Right hindlimb (tissue), 1 donor: ENCODE measurements at places on chromosomes 1 and 21.
A peak's percentile ranks its signal among the peaks of the same experiment; 100 is the strongest.

GRCh38 chr1:44225761-44226160, 12.5 kb downstream of the DMAP1 start:
- no peak for DNase-seq

DNA sequence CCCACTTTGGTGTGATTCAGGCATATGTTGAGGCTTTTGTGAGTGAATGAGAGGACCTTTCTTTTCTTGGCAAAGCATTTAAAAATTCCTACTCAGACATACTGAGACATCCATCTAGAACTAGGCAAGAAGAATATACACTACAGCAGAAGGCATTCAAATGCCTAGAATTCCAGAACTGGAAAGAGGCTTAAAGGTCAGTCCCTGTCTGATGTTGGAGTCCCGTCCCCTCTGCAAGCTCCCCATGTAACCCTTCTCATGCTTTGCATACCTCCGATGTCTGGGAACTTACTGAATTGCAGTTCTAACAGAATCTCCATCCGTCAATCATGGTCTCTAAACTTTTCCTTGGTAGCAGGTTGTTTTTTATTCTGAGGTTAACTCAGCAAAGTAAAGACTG, 152.9 kb downstream of the ATP6V1G3 start:
- DNase-seq = no peak

DNA sequence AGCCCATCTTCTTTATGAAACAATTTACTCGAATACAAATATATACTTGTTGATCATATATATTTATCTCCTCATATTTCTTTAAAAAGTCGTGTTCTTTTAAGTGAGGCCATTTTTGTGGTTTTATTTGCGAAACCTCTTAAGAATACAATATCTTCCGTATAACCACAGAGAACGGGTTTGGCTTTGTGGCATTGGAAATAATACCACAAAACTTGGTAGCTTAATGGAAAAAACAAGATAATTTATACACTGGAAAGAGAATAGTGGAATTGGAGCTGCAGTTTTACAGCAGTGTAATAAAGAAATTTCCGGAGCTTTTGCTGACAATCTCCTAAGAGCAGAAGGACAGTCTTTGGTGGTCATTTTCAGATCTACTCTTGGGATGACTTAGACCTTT, 29.4 kb downstream of the PTGFR start:
- no peak for DNase-seq

DNA sequence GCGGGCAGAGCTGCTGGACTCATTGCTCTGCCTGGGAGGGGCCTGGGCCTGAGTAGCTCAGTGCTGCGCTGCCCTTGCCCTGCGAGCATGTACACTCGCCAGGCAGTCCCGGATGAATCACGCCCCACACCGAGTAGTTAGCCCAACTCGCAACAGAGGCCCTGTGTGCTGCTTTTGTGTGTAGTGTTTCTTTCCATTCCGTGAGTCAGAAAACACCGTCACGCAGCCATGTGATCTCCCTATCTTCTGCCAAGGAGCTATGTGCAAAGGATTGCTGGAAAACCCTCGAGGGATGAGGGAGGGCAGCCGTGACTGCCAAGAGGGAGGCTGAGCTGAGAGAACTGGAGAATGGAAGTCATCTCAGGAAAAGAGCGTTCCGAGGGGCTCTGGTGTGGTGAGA, 37.3 kb downstream of the NENF start:
- peak; percentile 87 for DNase-seq

- no peak for DNase-seq
These were observed 90.8 kb downstream of the VAV3 start for GRCh38 chr1:107874221-107874620.

DNA sequence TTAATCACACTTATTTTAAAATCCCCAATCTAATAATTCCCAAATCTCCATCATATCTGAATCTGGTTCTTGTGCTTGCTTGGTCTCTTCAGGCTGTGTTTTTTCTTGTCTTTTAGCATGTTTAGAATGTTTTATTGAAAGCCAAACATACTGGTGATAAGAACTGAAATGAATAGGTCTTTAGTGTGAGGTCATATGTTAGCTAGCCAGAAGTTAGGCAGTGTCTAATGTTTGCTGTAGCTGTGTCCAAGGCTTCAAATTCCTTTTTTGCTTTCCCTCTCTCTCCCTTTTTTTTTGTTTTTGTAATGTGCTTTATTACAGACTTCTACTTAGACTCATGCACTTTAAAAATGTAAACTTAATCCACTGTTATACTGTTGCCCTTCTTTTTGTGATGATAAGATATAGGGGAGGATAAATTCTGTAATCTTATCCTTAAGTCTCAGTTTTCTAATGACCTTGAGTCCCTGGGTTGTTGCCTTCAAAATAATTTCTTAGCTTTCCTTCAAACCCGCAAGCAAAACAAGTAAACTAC, 725.1 kb downstream of the BRINP3 start:
- no peak for DNase-seq

- no peak for DNase-seq
These were observed 58.3 kb downstream of the KIF21B start for GRCh38 chr1:200965111-200965805.

DNA sequence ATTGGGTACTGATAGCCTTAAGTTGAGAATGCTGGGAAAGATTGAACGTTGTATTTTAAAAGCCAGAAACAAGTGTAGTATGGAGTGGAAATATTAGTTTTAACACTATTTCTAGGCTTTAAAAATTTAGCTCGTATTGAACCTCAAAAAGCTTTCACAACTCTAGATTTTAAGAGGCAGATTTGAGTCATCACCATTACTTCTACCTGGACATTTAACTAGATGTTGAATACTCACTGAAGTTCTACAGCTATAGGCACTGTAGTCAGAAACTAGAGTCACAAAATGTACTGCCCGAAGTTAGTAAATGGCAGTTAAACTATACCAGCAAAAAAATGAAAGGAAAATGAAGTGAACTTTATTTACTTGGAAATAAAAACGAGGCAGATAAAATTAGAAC, 96.5 kb downstream of the NEK7 start:
- no peak for DNase-seq

- peak; percentile 80 for DNase-seq
These were observed 98.1 kb upstream of the NFIA start for GRCh38 chr1:60984062-60984799.

GRCh38 chr1:38498686-38499085, 360.9 kb downstream of the RRAGC start:
- DNase-seq = no peak

DNA sequence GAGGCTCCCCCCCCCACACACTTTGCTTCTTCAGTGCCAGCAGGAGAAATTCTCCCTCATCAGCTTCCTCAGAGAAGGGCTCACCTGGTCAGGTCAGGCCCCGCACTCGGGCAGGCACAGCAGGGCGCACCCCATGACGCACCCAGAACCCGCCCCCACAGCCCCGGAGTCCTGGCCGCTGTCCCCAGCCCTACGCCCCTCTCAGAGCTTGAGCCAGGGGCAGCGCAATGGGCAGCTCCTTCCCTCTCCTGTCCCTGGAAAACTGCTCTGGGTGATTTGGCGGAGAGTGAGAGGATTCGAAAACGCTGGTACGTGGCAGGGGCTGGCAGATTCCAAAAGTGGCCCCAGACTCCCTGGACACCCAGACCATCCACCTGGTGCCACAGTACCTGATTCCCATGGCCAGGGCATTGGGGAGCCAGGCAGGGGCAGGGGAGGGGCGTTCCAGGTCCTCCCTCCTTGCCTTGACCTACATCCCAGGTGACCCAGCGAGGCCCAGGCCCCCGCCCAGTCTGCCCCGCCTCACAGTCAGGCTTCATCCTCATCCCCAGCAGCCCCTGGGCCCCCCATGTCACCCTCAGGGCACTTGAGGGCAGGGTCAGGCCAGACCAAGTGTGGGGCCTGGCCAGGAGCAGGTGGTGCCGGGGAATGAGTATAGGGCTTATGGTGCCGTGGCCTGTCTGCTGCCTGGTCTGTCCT, 23.7 kb downstream of the RRP1 start:
- DNase-seq = no peak

- DNase-seq = no peak
These were observed 53.8 kb upstream of the SYT14 start for GRCh38 chr1:209884249-209884648.

DNA sequence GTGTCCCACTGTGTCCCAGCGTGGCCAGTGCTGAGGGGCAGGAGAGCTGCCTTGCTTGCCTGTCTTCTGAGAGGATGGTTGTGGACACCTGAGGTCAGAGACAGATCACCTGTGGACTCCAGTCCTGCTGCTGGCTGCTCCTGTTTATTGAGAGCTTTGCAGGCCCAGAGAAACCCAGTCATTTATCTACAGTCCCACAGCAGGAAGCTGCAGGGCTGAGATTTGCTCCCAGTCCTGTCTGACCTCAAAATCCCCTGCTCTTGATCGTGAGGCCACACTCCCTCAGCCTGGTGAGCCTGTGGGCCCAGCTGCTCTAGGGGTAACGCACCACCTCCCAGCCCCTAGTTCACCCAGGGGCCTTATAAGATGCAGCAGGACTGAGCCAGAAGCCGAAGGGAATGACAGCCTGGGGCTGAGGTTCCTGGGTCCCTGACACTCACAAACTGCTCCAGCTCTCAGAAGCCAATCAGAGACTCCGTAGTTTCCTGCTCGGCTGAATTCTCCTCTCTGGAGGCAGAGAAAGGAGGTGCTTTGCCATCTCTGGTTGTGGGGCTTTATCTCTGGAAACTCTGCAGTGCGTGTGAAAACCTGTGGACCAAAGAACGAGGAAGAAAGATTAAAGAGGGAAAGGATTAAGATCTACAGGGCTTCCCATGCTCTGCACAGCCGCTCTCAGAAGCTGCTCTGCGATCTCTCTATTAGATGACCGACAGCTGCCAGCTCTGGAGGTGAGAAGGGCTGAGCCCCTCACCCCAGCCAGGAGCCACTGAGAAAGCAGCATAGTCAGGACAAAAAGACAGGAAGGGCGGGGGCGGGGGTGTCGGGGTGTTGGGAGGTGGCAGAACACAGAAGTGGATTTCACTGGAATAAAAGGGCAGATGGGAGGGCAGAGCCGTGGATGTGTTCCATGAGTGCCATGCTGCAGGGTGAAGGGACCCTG, 39.1 kb downstream of the UBIAD1 start:
- DNase-seq = no peak

DNA sequence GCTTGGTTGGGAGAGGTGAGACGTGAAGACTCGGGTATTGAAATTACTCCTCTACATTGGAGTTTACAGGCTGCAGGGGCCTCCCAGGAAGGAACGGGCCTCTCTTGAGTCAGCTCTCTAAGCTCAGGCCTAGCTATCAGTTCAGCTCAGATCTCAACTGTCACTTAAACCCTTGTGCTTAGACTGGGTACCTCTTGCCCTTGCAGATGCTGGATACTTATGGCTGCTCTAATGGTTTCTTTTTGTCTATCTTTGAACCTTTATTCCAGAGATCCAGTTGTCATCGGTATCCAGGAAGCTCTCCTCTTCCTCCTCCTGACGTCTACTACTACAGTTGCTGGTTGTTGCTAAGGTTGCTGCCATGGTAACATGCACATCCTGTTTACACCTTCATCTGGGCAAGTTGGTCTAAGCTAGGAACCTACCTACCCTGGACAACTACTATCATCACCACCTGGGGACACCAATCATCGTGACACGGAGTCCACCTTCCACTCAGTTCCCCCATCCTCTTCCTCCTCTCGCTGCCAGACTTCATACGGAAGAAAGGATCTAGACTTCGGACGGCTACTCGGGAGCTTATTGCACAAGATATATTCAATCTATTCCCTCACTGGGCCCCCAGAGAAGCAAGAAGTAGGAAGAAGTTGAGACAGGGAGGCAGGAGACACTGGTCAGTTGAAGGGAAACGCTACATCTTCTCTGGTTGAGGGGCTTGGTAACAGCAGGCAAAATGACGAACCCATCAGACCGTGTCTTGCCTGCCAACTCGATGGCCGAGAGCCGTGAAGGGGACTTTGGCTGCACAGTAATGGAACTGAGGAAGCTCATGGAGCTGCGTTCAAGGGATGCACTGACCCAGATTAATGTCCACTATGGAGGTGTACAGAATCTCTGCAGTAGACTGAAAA, 56.1 kb downstream of the ATP2B4 start:
- DNase-seq = no peak

DNA sequence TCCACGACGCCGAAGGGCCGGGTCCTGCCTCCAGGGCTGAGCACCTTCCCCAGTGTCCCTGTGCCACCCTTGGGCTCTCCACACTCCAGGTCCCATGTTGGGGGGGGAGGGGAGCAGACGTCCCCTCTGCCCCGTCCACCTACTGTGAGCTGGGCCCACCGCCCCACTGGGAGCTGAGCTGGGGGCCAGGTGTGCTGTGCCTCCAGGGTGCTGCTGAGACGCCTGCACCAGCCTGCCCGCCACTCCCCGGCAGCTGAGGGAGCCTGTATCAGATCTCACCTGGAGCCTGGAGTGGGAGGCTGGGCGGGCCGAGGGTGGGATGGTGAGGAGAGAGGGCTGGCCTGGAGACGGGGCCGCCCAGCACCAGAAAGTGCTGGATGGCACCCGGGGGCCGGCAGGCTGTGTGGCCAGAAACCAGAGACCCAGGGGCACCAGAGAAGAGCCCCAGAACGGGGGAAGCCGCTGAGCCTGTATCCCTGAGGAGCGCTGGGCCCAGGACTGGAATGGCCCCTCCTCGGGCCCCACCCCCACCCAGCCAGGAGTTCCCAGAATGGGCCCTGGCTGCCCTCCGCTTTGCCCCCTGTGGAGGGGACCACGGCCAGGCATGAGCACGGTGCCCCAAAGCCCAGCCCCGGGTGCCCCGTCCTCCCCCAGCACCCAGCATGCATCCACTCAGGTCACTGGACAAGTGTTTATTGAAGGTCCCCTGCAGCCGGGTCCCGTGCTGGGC, 3.4 kb downstream of the TNFRSF18 start:
- peak; percentile 18 for DNase-seq

- DNase-seq = no peak
These were observed 182.9 kb downstream of the NTNG1 start for GRCh38 chr1:107323784-107324183.

- peak; percentile 63 for DNase-seq
These were observed 49.0 kb downstream of the SIM2 start for GRCh38 chr21:36747815-36748383.

- DNase-seq = no peak
These were observed 15.2 kb downstream of the DDX20 start for GRCh38 chr1:111770916-111771315.

DNA sequence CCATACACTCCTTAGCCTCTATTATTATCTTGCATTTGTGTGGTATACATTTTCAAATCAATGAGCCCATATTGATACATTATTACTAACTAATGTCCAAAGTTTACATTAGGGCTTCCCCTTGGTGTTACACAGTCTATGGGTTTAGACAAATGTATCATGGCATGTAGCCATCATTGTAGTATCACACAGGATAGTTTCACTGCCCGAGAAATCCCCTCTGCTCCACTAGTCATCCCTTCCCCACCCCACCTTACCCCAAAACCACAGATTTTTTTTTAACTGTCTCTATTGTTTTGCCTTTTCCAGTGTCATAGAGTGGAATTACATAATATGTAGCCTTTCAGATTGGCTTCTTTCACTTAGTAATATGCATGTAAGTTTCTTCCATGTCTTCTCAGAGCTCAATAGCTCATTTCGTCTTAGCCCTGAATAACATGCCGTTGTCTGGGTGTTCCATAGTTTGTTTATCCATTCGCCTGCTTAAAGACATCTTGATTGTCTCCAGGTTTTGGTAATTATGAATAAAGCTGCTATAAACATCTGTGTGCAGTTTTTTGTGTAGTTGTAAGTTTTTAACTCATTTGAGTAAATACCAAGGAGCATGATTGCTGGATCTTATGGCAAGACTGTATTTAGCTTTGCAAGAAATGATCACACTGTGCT, 86.4 kb upstream of the LYST start:
- DNase-seq = no peak

GRCh38 chr1:92708368-92708950, 76.4 kb downstream of the EVI5 start:
- DNase-seq = no peak
